ENCODE measurements at places on chromosomes 13 and 19. TPM values are rescaled to one million over a fixed set of nuclear protein-coding genes. Genes with fewer than 3 reads are reported as not detected.

DNA sequence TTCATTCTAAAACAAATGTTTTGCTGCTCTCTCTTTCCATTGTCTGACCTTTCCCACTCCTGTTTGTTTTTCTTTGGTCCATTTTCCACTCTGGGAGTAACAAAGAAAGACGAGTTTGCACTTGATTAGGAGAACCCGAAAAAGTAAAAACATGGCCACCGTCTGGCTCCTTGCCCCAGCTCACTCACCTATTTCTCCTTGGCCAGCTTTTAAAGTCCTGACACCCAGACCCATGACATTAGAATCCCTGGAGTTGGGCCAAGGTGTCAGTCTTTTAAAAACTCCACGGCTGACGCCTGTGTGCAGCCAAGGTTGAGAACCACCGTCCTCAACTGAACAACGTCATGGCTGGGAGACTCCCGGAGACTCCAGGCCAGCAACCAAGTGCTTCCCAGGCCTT lies 63.6 kb upstream of the FLT1 start:
- H3K27ac ChIP-seq, result peak overlapping the region; percentile 89
- no peaks in the 10 kb centered on the region for H3K27me3 ChIP-seq
- H3K36me3 ChIP-seq, result no peaks in the 10 kb centered on the region
- DNase-seq, result peak; percentile 26

- H3K27ac ChIP-seq, result no peak overlapping the region
- H3K4me3 ChIP-seq, result no peak overlapping the region
- H3K27me3 ChIP-seq, result peaks cover 2% of the 10 kb centered on the region
- H3K4me1 ChIP-seq, result no peaks in the 10 kb centered on the region
- H3K36me3 ChIP-seq, result no peaks in the 10 kb centered on the region
These were observed 481.0 kb downstream of the FOXO1 start for GRCh38 chr13:40185414-40185813.

The NCR1 gene
- not detected for total RNA-seq

The MTUS2 gene
- total RNA-seq, result not detected

The FUT1 gene
- under 0.01 TPM for total RNA-seq

DNA sequence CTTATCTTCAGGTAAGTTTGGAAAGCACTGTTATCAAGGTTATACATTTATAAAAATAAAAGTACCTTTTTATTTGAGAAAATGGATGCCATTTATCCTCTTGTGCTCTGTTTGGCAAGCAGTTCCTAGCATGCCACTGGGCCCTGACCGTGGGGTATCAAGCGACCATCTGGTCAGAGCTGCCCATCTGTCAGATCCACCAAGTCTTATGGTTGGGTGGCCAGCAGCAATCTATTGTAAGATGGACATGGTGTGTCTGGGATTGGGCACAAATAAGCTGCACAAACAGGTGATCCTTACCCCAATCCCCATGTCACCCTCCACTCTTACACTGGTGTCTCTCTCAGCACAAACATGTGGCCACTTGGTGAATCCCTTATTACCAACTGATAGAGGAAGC lies 178.5 kb downstream of the DLEU7 start:
- H3K27ac ChIP-seq, result no peak overlapping the region
- H3K4me3 ChIP-seq, result no peak overlapping the region
- H3K36me3 ChIP-seq, result no peaks in the 10 kb centered on the region
- H3K27me3 ChIP-seq, result no peaks in the 10 kb centered on the region
- DNase-seq, result no peak
- no peaks in the 10 kb centered on the region for H3K4me1 ChIP-seq

- no peaks in the 10 kb centered on the region for H3K36me3 ChIP-seq
- no peak for DNase-seq
- no peaks in the 10 kb centered on the region for H3K4me1 ChIP-seq
- no peaks in the 10 kb centered on the region for H3K27me3 ChIP-seq
These were observed 144.3 kb downstream of the ZNF536 start for GRCh38 chr19:30516531-30516930.

GRCh38 chr19:31301306-31301980 lies 47.8 kb downstream of the TSHZ3 start:
- H3K4me1 ChIP-seq, result no peaks in the 10 kb centered on the region
- peaks cover 4% of the 10 kb centered on the region for H3K36me3 ChIP-seq
- no peaks in the 10 kb centered on the region for H3K27me3 ChIP-seq
- no peak overlapping the region for H3K4me3 ChIP-seq

DNA sequence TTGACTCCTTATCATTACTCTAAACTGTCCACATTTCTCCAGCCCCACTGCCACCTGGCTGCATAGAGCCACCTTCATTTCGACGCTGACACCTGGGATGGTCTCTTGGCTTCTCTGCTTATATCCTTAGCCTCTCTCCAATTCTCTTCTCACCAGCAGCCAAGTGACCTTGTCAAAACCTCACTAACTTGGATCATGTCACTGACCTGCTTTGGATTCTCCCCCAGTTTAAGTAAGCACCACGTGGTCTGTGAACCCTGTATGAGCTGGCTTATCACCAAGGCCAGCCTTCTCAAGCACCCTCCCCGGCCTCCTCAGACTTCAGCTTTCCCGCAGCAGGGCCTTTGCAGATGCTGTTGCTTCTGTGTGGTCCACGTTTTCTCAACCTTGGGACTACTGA lies 12.3 kb upstream of the GGACT start:
- H3K27ac ChIP-seq, result no peak overlapping the region
- peaks cover 2% of the 10 kb centered on the region for H3K4me1 ChIP-seq
- H3K36me3 ChIP-seq, result no peaks in the 10 kb centered on the region
- DNase-seq, result no peak
- H3K4me3 ChIP-seq, result no peak overlapping the region
- no peaks in the 10 kb centered on the region for H3K27me3 ChIP-seq

DNA sequence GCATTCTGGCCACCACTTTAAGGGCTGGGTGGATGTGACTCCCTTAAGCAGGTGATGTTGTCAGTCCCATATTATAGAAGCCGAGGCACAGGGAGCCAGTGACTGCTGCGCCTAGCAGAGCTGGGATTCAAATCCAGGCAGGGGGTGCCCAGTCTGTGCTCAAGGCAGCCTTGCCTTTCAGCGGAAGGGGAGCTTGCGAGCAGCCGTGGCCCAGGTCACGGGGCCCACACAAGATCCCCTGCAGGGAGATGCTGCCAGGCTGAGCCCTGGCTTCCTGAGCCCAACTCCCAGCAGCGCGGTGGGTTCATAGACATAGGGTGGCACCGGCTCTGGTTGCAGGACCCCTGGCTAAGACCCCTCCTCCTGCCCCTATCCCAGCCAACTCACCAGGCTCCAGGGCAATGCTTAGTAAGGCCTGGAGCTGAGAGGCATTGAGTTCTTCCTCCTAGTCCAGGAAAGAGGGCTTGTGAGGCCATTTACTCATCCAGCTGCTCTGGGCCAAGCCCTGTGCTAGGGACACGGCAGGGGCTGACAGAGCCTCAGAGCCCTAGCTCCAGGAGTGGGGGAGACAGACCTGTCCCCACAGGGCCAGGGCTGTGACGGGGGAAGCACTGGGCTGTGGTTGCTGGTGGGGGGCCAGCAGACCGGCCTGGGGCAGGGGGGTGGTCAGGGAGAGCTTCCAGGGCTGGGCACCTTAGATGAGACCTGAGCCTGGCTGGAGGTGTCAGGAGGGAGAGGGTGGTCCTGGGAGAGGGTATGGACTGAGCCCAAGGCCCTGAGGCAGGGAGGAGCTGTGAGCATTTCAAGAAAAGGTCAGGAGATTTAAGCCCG lies 9.6 kb downstream of the CAPN12 start:
- peaks cover 13% of the 10 kb centered on the region for H3K36me3 ChIP-seq
- no peaks in the 10 kb centered on the region for H3K27me3 ChIP-seq
- peaks cover 4% of the 10 kb centered on the region for H3K4me1 ChIP-seq
- peak overlapping the region; percentile 8 for H3K27ac ChIP-seq
- no peak overlapping the region for H3K4me3 ChIP-seq
